ENCODE measurements at places on chromosomes 3 and 15.

DNA sequence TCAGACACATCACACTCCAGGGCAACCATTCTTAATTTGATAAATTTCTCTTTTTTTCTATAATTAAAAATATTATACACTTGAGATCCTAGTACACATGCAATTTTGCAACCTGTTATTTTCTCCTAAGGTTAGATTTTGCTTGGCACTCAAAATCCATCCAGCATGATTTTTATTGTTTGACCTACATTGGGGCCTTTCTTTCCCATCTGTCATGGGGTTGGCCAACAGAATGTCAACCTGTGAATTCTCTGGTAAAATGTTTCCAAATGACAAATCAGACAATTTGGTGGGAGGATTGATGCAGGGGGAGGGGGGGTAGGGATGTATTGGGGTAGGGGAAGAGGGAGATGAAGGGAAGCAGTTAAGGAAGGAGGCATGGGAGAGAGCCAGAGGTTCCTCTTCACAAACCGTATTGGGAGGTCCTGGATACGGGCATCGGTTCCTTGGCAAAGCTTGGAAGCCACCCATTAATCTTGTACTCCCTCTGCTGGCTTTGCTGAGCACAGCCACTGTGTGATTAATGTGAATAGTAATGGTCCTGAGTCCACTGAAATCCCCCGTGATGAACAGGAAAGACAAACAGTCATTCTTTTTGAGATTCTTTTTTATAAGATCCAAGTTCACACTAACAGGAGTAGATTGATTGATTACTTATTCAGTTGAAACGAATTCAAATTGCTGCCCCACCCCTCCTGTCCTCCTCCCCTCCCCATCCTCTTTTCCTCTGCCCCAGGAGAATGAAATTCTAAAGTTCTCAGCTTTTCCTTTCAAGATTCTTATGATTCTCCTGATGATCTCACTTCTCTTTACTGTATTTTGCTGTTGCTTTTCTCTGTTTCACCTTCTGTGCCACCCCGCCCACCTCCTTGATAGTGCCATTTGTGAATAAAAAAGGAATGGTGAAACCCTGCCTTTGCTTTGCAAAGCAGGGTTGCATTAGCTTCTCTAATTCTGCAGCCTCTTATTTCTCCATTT lies 82.2 kb upstream of the SLC25A26 start:
- DNase-seq: no peak

DNA sequence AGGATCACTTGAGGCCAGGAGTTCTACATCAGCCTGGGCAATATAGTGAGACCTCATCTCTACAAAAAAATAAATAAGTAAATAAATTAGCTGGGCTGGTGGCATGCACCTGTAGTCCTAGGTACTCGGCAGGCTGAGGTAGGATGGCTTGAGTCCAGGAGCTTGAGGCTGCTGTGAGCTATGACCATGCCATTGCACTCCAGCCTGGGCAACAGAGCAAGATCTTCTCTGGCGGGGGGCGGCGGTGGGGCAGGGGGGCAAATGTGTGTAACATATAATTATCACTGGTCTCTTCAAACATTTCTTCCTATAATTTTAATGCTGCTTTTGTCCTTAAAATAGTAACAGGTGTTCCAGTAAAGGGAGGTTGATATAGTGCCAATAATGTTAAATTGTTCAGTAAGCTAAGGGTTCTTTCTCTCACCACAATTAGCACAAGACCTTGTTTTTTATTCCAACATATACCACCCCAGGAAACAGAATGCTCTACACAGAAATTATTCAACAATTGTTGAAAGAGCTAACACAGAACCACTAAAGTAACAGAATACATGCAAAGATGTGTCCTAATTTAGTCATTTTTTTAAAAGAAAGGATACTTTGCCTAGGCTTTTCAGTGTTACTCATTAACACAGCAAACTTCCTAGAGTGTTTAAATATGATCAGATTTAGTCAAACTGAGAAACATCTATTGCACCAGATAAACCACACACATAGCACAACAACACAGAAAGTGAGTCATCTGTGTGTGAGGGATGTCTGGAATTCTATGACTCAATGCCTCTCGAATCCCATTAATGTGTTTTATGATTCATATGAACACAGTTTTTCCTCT lies 29.1 kb downstream of the ANKRD28 start:
- DNase-seq: peak; percentile 82

DNA sequence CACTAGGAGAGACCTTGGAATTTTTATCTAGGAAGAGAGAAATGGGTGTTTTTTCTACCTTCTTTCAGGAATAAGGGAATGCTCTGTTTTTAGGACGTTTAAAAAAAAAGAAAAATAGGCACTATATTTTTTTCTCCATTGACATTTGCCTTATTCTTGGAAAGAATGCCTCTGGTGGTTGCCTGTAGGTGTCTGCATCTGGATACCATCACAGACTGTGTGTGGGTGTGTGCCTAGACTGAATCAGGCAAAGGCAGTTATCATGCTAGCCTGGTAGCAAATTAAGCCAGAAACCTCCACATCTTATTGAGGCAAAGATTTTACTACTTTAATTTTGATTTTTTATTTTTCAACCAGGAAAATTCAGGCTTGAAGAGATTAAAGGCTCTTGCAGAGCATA lies 513.6 kb upstream of the KCNMB2 start:
- no peak for DNase-seq

DNA sequence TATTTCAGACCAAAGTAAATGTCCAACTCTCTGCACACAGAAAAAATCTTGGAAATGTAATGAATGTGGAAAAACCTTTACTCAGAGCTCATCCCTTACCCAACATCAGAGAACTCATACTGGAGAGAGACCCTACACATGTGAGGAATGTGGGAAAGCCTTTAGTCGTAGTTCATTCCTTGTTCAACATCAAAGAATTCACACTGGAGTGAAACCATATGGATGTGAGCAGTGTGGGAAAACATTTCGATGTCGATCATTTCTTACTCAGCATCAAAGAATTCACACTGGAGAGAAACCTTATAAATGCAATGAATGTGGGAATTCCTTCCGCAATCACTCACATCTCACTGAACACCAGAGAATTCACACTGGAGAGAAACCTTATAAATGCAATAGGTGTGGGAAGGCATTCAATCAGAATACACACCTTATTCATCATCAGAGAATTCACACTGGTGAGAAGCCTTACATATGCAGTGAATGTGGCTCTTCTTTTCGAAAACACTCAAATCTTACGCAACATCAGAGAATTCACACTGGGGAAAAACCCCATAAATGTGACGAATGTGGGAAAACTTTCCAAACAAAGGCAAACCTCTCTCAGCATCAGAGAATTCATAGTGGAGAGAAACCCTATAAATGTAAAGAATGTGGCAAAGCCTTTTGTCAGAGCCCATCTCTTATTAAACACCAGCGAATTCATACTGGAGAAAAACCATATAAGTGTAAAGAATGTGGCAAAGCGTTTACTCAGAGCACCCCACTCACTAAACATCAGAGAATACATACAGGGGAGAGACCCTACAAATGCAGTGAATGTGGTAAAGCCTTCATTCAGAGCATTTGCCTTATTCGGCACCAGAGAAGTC lies 8.0 kb upstream of the ZNF501 start:
- no peak for DNase-seq

- DNase-seq: no peak
Measured at GRCh38 chr3:127691489-127691888, 18.7 kb downstream of the ABTB1 start.

DNA sequence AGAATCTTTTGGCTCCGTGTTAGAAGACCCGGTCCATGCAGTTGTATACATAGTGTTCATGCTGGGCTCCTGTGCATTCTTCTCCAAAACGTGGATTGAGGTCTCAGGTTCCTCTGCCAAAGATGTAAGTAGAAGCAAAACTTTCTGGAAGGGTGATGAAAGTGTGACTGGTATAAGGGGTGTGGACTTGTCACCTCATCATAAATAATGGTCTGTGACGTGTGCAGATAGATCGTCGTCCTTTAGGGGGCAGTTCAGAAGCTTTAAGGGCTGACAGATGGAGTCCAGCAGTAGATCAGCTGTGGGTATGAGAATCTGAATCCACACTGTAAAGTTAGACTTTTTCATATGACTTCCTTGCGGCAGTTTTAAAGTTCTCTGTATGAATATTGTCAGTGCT lies 15.3 kb downstream of the SEC61A1 start:
- no peak for DNase-seq

DNA sequence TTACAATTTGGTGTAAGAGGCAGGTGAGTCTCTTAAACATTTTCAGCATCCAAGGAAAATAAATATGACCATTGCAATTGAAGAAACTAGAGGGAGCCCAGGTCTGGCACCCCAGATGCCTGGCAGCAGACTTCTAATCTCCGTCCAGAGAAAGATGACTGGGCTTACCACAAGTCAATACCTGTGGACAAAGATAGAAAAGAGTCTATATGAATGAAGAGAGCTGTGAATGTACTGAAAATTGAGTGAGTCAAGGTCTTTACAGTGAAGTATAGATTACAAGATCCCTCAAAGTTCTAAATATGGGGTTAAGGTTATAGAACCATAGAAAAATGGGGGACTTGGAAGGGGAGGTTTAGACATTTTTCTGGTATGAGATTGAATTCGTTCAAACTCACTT lies 827.4 kb upstream of the NR2F2 start:
- DNase-seq: no peak

DNA sequence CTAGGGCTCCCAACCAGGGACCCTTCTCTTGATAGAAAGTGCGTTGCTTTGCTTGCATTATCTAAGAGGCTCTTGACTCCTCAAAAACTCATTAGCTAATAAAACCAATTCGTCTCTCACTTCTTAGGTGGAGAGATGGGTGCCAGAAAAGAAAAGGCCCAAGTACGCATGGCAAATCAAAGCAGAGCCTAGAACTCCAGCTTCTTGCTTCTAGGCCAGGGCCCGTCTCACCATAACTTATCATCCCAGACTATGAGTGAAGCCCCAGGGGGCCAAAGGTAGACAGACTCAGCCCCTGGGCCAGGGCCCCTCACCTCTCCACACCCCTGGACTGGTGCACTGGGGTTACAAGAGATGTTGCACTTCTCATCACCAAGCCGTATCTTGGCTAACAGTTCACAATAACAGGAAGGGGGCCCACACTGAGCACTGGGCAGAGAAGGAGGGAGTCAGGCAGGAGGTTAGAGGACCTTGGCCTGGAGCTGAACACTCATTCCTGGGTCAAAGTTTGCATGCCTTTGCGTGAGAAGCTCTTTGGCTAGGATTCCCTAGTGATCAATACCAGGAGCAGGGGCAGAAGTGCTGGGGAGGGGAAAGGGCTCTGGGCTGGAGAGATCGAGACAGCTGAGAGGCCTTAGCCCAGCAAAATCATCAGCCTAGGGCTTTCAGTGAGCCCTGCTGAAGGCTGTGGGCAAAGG lies 5.4 kb upstream of the CYP1A1 start:
- no peak for DNase-seq

DNA sequence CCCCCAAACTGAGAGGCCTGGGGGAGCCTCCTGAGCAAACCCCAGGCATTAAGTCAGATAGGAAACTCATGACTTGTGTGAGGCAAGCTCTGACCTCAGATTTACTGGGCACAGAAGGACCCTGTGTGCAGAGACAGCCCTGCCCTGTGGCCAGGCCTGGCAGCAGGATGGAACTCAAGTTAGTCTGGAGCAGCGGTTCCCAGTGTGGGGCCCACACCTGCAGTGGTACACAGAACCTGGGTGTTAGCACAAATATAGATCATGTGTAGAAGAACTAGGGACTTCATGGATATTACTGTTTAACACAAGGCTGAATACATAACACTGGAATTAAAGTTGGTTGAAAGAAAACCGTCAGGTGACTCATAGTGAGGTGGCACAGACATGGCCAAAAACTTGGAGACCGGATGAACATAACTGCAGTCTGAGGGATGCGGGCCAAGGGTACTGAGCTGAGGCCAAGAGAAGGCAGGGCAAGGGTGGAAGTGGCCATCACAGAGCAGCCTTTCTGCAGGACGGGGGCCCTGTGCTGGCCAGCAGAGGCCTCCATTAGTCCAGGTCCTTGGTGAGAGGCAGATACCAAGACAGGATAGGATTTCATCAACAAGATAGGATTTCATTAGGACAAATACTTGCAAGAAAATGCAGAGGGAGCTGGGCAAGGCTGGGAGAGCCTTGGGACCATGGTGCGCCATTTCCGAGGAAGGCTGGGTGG lies 40.9 kb downstream of the IRAK2 start:
- DNase-seq: no peak

GRCh38 chr15:41180206-41180789 lies 50.3 kb downstream of the EXD1 start:
- DNase-seq: no peak

DNA sequence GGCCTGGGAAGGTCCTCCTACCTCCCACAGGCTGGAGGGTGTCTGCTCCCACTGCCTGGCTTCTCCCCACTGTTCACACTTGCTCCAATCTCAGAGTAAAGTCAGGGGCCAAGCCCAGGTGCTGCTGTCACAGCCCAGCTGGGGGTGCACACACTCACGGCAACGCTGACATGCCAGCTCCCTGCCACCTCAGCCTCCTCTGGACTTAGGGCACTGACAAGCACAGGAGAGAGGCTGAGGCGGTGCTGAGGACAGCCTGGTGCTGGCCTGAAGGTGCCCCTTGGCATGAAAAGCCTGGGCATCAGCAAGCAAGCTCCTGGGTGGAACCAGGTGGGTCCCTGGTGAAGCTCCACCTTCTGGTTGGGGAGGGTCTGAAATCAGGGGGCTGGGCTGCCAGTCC lies 53.0 kb downstream of the LSAMP start:
- no peak for DNase-seq

GRCh38 chr3:42510325-42510724 lies 7.9 kb downstream of the VIPR1 start:
- no peak for DNase-seq

- DNase-seq: no peak
Measured at GRCh38 chr15:59360896-59361295, 11.8 kb downstream of the MYO1E start.

- DNase-seq: no peak
Measured at GRCh38 chr3:193978030-193978429, 157.9 kb upstream of the HES1 start.

- DNase-seq: no peak
Measured at GRCh38 chr3:85476891-85477495, 518.2 kb downstream of the CADM2 start.

DNA sequence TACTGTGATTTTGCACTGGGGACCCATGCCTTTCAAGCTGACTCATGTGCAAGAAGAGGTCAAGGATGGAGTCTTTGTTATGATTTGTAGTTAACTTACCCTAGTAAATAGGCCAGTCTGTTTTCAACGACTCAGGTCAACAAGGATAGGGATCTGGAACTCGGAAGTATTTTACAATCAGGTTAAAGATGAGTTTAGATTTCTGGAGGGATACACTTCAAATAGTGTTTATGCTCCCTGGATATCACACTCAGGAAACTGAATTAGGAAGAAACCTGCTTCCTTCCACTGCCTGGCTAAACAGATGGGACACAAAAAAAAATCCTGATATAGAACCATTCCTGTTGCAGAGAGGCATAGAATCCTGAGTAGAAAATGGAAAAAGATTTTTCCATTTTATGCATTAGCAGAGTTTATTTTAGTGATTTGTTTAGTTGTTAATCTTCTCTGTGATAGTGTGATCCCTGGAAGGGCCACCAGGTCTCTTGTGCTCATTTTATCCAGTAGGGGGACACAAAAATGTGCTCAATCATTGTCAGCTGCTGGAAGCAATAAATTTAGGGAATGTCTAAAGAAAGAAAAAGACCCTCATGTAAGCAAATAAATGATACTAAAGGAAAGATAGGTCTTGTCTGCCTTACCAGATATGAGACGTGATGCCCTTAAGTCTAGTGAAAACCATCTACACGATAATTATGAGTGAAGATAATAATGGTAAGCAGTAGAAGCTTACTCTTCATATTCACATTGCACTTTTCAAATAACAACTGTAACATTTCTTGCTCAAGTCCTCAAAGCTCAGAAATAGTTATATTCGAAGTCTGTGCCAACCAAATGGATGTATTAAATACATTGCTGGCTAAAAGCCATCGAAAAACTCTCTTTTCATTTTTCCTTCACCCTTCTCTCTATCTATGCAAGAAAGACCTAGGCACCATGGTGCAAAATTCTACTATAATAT lies 452.1 kb upstream of the KCNMB2 start:
- no peak for DNase-seq
